T follicular helper cell (primary cell): ENCODE measurements at places on chromosomes 1 and 21.

- no peak for DNase-seq
Observed at GRCh38 chr21:33069994-33070743, at the start of gene OLIG1. Gene OLIG1, plus strand, starts transcription at chr21:33070141. Its CDS starts 106 bp downstream, at chr21:33070247.

GRCh38 chr1:18176619-18177018 lies 69.0 kb downstream of the IGSF21 start:
- DNase-seq: no peak

GRCh38 chr1:66393586-66394287 lies 140.2 kb upstream of the SGIP1 start:
- DNase-seq: no peak

- no peak for DNase-seq
Observed at GRCh38 chr1:234882898-234883297, 245.7 kb downstream of the TOMM20 start.

- DNase-seq: no peak
Observed at GRCh38 chr1:46219551-46220520, 16.7 kb downstream of the LURAP1 start.

DNA sequence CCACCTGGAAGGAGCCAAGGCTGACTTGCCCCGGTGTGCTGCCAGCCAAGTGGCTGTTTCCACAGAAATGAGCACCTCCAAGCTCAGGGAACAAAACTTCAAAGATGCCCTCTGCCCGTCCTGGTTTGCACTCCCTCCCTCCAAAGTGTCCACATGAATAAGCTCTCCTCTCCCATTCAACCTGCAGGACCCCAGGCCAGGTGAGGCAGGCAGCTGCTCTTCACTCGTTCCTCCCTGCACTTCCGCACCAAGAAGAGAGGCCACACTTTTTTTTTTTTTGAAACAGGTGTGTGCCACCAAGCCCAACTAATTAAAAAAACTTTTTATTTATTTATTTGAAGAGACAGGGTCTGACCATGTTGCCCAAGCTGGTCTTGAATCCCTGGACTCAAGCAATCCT lies 18.5 kb upstream of the CLIC4 start:
- DNase-seq: no peak

GRCh38 chr1:18325136-18325535 lies 155.6 kb upstream of the KLHDC7A start:
- DNase-seq: no peak

- no peak for DNase-seq
Observed at GRCh38 chr1:111878649-111879048, 110.8 kb downstream of the KCND3 start.

GRCh38 chr1:10738061-10739058 lies 58.1 kb downstream of the CASZ1 start:
- no peak for DNase-seq
